ENCODE measurements at places on chromosomes 6 and 20. TPM values are rescaled to one million over a fixed set of nuclear protein-coding genes. Genes with fewer than 3 reads are reported as not detected.
A peak's percentile ranks its signal among the peaks of the same experiment; 100 is the strongest.

The SPAG4 gene
- polyA plus RNA-seq = 51.3 TPM

The CFB gene
- 101 TPM for polyA plus RNA-seq

DNA sequence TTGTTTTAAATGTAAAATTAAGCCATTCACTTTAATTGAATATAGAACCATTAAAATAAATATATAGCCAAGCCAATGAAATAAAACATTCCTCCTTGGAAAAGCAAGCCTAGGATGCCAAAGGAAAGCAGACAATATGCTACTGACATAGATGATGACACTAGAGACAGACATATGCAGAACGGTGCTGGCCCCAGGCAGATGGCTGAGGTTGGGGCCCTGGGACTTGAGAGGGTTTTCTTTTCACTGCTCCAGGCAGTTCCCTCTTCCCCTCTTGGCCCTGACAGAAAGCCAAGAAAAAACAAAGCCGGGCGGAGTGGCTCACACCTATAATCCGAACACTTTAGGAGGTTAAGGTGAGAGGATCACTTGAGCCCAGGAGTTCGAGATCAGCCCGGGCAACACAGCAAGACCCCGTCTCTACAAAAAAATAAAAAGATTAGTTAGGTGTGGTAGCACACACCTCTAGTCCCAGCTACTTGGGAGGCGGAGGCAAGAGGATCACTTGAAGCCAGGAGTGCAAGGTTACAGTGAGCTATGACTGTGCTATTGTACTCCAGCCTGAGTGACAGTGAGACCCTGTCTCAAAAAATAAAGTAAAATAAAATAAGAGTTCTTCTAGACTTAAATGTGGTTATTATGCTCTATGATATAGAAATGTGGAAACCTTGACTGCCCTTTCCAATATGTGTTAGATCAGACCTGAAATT is 31.2 kb downstream of the FASTKD5 start:
- no peak for DNase-seq

DNA sequence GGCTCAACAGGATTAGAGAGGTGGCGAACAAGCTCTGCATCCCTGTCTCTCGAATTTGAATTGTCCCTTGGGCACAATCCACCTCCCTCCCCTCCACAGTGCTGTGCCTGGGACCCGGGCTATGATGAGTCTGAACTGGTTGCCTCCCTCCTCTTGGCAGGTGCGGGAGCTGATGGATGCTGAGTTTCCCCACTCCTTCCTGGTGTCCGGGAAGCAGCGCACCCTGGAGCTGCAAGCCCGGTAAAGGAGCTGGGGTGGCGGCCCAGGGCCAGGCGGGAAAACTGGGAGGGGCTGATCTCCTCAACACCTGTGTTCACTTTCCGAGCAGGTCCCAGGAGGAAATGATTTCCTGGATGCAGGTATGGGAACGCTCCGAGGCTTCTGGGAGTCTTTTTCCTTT is 14.9 kb downstream of the FGD2 start:
- peak; percentile 65 for DNase-seq

GRCh38 chr20:64150756-64151632 is 13.3 kb upstream of the MYT1 start:
- DNase-seq = peak; percentile 14

The PDYN gene
- polyA plus RNA-seq = not detected

The POPDC3 gene
- 0.84 TPM for polyA plus RNA-seq

The PSORS1C1 gene
- 1.9 TPM for polyA plus RNA-seq

DNA sequence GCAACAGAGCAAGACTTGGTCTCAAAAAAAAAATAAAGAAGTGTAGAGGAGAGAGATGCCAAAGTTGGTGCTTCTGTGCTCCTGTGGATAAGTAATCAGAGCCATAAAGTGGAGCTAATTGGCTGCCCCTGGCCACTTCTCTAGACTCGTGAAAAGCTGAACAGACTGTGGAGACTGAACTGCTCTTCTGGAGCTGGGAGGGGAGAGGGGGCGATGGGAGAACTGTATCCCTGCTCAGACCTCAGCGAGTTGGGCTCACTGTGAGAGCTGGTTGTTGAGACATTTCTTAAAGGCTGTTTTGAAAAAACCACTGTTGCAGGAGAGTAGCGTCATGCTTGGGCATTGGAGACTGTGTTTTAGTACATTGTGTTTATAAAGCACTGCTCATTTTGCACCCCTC is 125.7 kb downstream of the TCP11 start:
- no peak for DNase-seq

The EYA4 gene
- polyA plus RNA-seq = 0.19 TPM

DNA sequence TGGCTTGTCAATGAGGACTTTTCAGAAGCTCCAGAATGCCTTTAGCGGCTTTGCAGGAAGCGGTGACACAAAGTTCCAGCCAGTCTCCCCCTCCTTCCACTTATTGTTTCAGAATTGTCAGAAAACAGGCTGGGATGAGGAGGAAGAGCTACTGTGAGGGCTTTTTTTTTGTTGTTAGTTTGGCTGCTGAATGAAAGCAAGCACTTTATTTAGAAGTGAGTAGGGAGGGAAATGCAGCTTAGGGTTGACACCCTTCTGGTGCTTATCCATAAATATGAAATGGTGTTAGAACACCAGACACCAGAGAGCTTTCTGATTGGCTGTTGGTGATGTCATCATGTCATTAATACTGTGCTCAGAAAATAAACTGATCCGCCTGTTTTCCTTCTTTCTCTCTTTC is 251.5 kb downstream of the SOX4 start:
- DNase-seq = no peak

The ADTRP gene
- polyA plus RNA-seq = 0.34 TPM

GRCh38 chr6:25118038-25118437 is 161.1 kb upstream of the CARMIL1 start:
- no peak for DNase-seq

DNA sequence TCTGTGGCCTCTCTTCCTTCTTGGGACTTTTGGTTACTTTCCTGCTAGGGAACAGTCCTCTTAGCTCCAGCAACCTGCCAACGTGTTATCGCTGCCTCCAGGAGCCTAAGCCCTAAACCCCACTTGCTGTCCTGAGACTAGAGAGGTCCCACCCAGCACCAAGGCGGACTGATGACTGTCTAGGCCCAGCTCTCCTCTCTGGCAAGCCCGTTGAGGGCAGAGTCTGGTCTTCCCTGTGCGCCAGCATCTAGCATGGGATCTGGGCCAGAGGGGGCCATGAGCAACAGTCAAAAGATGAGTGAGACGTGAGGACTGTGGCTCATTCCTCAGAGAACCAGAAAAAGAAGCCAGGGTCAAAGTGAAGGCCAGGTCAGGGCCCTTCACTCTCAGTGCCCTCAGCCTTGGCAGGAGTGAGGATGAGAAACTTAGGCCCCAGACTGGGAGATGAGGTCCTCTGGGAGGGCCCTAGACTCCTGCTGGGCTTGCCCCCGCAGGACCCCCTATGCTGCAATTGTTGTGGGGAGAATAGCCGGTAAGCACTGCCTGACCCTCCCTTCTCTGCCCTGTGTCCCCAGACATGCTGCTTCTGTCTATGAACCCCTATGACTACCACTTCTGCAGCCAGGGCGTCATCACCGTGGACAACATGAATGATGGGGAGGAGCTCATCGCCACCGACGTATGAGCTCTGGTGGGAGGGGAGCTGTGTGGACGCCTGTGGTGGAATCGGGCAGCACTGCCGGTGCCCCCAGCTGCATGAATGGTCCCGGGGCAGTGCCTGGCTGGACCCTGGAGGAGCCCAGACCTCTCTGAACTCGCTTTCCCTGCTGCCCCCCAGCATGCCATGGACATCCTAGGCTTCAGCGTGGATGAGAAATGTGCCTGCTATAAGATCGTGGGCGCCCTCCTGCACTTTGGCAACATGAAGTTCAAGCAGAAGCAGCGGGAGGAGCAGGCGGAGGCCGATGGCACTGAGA is 30.9 kb downstream of the MYH7B start:
- DNase-seq = peak; percentile 47

- DNase-seq = peak; percentile 42
These were observed 2.2 kb downstream of the PRRC2A start for GRCh38 chr6:31622684-31623091.
